SW480 (cell line): ENCODE measurements at places on chromosomes 2 and 18.
A peak's percentile ranks its signal among the peaks of the same experiment; 100 is the strongest.

DNA sequence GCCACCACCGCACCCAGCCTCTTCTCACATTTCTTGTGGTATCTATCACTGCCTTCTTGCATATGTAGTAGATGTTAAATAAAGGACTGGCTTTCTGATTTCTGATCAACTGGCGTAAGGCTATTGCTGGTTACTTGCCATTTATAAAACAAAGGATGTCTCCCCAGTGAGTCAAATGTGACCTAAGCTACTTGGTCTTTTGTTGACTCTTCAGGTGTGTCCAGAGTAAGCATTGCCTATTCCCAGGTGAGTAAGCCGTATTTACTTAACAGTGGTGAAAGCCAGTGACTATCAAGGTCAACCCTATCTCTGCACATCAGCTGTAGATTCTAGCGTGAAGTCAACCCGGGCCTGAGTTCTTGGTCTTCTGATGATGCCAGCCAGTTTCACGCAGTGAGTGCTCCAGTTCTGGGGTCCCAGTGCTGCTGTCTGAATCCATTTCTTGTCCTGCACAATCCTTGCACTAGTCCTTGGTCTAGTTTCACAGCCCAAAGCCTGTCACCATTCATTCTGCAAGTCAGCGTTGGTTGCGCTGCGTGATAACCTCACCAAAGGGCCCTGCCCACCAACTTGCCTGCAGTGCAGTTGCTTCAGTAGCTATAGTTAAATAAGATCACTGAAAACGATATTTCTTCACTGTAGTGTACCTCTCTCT is 120.2 kb downstream of the GBX2 start:
- peak; percentile 1 for DNase-seq

GRCh38 chr2:226763320-226763719 is 36.3 kb downstream of the IRS1 start:
- no peak for DNase-seq

DNA sequence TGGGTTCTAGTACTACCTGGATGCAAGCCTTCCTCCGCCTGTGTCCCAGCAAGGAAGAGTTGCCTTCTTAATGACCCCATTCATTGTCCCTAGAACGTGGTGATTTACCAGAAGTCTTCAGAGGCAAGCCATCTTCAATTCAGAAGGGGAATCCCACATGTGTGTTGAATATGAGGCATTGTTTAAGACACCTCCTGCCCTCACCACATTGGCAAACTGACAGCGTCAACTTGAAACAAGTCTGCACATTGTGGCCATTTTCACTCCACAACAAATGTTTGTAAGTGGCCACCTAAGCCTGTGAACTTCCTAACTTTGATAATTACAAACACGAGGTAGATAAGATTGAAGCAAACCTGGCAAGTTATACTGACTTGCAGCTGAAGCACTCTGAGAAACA is 83.7 kb downstream of the TCF7L1 start:
- no peak for DNase-seq

- DNase-seq, result peak; percentile 85
Measured at GRCh38 chr2:20235655-20236305, 10.8 kb upstream of the SDC1 start.

DNA sequence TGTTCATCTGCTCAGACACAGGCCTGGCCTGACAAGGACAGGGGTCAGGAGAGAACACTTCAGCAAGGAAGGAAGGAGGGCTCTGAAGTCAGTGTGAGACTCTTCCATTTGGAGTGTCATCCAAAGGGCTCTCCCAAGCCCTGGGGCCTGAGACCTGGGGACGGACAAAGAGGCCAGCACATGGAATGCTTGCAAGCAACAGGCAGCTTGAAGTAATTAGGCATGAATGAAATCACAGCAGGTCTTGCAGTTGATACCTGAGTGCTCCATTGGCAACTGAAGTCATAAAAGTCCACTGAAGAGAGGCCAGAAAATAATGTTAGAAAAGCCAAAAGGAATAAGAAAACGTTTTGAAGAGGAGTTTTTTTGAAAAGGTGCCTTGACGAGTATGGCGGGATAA is 231.7 kb downstream of the VAPA start:
- no peak for DNase-seq

GRCh38 chr2:26442301-26442700 is 35.6 kb downstream of the OTOF start:
- no peak for DNase-seq

DNA sequence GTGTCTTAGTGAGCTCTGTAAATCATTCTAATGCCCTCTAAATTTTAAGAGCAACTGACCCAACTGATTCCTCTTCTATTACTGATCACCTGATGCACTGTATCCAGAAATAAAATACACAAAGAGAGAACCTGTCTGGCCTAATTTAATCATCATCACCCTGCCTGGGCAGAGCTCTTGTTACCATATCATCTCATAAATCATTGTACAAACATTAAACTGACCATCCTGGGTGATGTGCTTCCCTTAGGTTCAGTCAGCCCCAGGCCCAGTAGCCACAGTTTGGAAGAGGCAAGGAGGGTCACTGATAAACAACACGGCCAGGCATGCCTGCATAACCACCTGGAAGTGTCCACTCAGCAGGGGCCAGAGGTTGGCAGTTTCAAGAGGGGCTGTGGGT is 22.7 kb upstream of the ACMSD start:
- no peak for DNase-seq

DNA sequence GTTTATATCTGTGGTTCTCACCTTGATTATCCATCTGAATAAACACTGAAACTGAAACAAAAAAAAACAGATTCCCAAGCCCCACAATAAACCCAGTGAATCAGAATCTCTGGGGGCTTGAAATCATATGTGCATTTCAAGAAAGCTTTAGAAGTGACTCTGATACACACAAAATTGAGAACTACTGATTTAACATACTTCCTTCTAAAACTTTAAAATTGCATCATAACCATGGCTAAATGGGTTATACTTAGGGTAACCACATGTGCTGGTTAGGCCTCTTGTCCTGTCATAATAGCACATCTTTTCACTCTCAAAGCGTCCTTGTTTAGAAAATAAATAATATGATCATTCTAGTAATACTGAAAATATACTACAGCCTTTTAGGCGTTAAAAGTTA is 100.9 kb downstream of the ATAD2B start:
- DNase-seq, result no peak

DNA sequence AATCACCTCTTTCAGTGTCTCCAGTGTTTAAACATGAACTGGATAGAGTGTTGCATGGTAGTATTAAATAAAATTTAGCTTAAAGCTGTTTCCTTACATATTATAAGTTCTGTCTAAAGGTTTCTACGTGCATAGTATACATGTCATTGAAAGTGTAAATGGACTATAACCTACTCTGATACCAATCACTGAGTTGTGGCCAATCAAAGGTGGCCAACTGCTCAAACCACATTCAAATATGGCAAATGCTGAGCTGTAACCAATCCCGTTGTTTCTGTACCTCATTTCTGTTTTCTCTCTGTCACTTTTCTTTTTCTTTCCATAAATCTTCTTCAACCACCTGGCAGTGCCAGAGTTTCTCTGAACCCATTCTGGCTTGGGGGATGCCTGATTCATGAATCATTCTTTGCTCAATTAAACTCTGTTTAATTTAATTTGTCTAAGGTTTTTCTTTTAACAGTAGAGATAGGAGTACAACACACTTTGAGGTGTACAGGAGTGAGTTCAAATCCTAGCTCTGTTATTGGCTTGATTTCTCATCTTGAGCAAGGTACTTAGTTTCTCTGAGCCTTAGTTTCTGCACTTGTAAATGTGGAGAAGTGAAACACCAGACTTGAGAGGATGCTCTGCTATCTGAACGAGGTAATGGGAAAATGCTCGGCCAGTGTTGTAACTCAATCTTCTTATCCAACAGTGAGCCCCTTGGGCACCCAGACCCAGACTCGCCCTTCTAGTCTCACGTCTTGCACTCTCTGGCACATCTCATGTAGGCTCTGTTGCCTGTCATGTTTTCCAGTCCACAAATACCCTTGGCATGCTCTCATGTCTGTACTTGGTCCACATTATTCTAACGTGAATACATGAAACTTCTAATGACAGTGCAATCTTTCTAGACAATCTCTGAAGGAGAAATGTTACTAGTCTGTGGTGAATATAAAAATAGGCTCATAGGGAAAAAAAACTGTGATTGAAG is 228.0 kb downstream of the PIK3C3 start:
- no peak for DNase-seq

GRCh38 chr2:25245141-25245540 is 76.8 kb upstream of the POMC start:
- no peak for DNase-seq

DNA sequence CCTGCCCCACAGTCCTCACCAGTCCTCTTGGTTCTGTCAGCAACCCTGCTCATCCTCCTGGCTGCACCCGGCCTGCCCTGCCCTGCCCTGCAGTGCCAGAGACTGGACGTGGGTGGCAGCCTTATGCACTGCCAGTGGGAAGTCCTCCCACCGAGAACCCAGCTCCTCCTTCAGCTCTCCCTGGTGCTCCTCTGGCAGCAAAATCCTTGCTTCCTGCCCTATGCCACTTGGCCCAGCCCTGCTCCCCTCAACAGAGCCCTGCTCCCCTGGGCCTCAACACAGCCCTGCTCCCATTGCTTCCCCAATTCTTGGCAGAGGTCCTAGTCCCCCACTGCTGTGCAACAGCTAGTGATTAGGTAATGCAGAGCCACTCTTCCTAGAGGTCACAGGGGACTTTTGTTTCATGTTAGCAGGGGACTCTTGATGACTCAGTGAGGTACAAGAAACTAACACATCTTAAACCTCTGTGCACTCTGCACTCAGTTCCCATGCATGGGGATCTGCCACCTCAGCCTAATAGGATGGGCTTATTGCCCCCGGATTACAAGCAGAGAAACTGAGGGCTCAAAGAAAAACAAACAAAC is 58.0 kb upstream of the EDAR start:
- DNase-seq, result peak; percentile 20

DNA sequence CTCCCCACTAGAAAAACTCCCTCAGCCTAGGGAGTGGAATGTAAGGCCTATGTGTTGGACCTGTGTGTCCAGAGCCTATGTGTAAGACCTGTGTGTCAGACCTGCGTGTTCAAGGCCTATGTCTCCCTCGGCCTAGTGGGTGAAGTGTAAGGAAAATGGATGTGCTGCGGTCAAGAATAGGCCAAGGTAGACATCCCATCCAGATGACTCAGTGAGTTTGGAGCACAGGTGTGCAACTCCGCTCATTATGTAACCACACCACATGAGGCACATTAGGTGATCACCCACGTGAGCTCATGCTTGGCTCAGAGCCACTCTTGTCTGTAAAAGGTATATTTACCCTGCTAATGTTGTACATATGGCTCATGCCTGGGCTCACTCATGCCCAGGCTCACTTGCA is 565.3 kb upstream of the CRIM1 start:
- no peak for DNase-seq

DNA sequence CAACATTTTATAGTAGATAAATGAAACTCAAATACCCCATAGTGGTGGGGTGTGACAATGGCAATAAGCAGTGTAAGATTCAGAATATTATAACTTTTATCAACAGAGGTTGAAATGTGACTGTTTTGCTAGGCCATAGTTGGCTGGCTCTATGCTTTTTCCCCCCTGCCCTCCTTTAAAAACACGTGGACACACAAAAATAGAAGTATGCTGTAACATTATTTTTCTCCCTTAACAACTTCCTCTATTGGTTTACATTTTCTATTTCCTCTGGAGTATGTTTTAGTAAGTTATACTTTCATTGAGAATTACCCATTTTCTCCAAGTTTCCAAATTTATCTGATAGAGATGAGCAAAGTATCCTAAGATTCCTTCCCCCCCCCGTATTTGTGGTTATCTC is 31.1 kb downstream of the NDUFAF7 start:
- no peak for DNase-seq

- no peak for DNase-seq
Measured at GRCh38 chr2:965640-966147, 15.0 kb downstream of the SNTG2 start.

GRCh38 chr2:7191932-7192331 is 274.7 kb downstream of the RNF144A start:
- peak; percentile 70 for DNase-seq

- DNase-seq, result no peak
Measured at GRCh38 chr18:9705183-9705829, 2.8 kb upstream of the RAB31 start.

GRCh38 chr2:71934595-71935261 is 212.9 kb downstream of the CYP26B1 start:
- no peak for DNase-seq

DNA sequence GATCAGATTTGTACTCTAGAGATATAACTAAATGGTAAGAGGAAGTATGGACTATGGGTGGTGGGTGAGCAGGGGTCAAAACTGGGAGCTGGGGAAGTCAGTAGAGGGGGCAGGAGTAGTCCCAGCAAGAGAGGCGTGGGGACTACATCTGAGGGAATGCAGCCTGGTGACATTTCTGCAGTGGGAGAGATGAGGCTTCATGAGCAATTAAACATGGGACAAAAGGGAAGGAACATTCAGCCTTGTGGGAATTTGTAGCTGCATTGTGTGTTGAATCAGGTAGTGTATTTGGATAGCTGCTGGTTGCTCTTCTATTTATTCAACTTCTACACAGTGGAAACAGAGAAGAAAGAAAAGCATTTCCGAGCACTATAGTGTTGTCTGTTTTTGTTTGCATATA is 3.6 kb downstream of the CNOT11 start:
- no peak for DNase-seq

- no peak for DNase-seq
Measured at GRCh38 chr2:24019729-24020128, 9.8 kb downstream of the MFSD2B start.

DNA sequence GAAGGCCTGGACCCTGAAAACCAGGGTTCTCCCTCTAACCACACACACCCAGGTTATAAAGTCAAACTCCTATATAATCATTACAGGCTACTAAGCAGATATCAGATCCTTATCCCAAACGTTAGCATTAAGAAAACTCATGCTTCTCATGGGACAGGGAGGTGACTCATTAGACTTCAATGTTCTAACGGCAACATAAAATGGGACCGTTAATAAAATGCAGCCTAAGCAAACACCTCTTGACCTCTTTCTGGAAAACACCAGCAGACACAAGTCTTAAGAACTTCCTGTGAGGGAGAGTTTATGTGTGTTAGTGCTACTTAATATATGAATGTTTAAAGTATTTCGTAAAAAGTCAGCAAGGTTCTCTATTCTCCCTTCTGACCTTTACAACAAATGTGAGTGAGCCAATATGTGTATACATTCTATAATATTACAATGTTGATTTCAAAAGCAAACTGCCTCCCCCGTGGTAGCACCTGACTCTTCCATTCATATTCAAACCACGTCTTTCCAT is 31.7 kb downstream of the LPIN2 start:
- peak; percentile 57 for DNase-seq

- DNase-seq, result no peak
Measured at GRCh38 chr2:156005531-156005930, 327.0 kb downstream of the NR4A2 start.

GRCh38 chr2:28049899-28050298 is 159.4 kb downstream of the BABAM2 start:
- DNase-seq, result no peak

- DNase-seq, result no peak
Measured at GRCh38 chr18:8117006-8117371, 492.2 kb upstream of the RAB12 start.
